Hematopoietic multipotent progenitor cell treated with erythropoietin and hydrocortisone succinate and interleukin-3 and kit ligand, for 6 days (in vitro differentiated cells): ENCODE measurements at places on chromosomes 6 and 20.

DNA sequence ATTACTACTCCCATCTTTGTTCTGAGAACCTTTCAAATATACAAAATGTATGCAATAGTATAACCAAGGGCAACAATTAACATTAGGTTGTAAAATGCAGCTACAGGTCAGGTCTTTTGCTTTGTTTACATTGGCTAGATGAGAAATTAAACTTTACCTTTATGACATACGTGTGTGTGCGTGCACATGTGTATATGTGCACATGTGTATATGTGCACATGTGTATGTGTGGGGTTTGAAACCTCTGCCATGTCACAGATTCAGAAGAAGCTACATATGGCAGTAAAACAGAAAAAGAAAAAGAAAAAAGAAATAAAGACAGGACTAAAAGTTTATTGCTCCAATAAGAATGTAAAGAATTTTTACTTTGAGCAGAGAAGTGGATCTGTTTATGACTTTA, 40.6 kb downstream of the BLOC1S5 start:
- no peak for DNase-seq

- peak; percentile 81 for DNase-seq
These were observed 257.5 kb downstream of the ARID1B start for GRCh38 chr6:157034436-157035230.

DNA sequence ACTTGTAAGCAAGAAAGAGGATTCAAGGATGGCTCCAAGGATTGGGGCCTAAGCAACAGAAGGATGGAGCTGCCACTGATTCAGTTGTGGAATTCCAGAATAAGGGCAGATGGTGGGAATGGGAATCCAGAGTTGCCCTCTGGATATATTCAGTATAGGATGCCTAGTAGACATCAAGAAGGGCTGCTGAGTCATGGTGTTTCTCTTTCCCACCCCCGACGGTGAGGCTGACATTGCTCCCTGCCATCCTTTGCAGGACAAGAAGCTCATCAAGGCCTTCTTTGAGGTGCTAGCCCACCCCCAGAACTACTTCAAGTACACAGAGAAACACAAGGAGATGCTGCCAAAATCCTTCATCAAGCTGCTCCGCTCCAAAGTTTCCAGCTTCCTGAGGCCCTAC, 11.2 kb upstream of the ZNF76 start:
- no peak for DNase-seq

GRCh38 chr20:2798095-2798805, 2.2 kb downstream of the CPXM1 start:
- DNase-seq: no peak

- DNase-seq: no peak
These were observed 442.7 kb upstream of the HS3ST5 start for GRCh38 chr6:114785235-114786127.
